ENCODE measurements at places on chromosomes 6 and 20.

DNA sequence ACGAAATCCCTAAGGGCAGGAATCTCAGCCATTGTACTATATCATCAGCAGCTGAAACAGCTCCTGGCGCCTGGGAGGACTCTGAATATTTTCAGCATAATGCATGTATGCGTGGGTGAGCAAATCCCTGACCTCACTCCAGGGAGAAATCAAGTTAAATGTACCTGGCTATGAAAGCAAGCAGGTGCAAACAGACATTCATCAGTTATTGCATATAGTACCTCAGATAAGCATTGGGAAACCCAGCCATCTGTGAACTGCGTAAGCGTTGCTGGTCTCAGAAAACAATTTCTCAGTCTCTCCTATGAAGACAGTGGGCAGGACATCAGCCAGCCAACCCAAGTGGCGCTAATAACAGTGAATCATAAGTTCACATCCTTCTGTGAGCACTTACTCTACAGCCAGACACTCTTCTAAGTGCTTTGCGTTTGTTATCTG lies 622.6 kb downstream of the EPM2A start:
- no peak for DNase-seq

GRCh38 chr6:9250852-9251251 lies 815.5 kb upstream of the SLC35B3 start:
- peak; percentile 9 for DNase-seq

- no peak for DNase-seq
Measured at GRCh38 chr6:20655317-20655716, 121.1 kb downstream of the CDKAL1 start.

GRCh38 chr6:5958921-5959320 lies 47.8 kb downstream of the NRN1 start:
- DNase-seq = no peak

DNA sequence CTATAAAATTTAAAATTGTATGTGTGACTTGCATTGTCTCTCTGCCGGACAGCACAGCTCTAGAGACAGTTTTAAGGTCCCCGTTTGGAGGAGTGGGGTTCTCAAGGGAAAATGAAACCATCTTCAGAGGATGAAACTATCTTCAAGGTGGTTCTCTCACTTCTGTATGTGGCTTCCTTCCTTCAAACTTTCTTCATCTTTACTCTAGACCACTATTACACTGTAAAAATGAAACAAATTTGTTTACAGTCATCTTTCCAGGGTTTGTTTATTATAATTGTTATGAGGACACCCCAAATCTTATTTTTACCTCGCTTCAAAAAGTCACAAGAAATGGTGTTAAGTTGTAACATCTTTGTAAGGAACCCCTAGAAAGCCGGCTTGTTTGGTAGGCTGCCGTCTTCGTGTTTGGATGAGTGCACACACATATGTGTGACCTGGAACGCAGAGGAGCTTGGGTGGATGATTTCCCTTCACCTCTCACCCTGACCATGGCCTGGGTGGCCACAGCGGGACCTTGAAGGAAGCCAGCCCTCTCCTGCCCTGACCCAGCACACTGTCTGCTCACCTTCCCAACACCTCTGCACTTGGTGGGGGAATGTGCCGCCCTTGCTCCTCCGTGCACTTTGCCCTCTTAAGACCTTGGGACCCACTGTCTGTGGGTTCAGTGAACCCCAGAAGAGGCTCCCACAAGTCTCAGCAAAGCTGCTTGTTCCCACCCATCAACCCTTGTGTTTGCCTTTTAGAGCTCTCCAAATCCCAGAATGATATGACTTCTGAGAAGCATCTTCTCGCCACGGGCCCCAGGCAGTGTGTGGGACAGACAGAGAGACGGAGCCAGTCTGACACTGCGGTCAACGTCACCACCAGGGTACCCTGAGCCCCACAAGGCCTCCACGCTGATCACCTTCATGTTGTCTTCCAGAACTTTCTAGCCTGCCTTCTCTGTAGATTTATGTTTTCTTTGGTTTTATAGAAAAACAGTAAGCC lies 67.8 kb downstream of the SYTL3 start:
- DNase-seq = no peak
